ENCODE measurements at places on chromosomes 2 and 18.

DNA sequence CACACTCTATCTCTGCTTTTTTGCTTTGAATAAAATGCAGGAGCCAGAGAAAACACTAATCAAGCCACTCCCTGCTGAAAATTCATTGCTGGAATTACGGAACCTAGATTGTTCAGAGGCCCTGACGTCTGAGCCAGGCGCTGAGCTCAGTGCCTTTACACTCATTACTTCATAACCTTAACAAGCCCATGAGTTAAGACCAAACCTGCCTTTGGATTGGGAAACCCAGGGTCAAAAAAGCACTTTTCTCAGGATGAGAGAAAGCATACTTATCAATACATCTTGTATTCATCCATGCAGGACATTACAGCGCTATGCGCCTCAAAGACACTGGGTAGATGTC, 762 bp downstream of the INO80C start:
- DNase-seq = no peak

DNA sequence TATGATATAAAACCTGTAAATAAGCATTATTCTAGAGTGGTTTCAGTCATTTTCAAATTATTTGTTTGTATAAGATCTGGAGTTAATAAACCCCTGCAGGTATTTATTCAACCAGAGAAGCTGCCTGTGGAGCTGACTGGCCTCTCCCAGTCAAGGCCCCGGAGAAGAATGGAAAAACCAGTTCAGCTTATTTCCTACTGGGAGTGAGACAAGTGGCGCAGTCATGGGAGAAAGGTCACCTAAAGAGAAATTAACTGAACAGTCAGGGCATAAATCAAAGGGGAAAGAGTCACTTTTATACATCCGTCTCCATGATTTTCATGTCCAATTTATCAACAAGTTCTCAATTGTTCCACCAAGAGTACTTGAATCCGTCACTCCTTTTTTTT, 240.9 kb downstream of the RNF152 start:
- DNase-seq = no peak

DNA sequence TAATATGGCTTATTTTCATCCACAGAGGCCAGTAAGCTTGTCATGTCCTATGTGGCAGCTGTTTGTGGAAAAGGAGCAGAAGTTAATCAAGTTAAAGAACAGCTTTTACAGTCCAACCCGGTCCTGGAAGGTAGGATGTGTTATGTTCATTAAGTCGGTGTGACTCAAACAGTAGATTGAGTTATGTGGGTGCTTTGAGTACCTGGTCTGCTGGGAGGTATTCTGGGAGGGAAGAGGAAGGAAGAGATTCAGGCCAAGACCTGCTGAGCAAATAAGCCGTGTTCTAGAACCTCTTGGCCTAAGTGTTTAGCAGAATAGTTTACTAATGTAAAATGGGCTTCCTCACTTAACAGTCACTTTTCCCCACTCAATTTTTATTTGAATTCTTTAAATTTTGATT, 96.2 kb downstream of the MYO1B start:
- no peak for DNase-seq

GRCh38 chr2:25672494-25673299, 680 bp downstream of the DTNB start:
- DNase-seq = peak; percentile 82

- DNase-seq = no peak
Observed at GRCh38 chr2:81739966-81740365, 1435.4 kb upstream of the LRRTM1 start.

- no peak for DNase-seq
Observed at GRCh38 chr2:165283342-165283741, 44.1 kb downstream of the SCN2A start.

DNA sequence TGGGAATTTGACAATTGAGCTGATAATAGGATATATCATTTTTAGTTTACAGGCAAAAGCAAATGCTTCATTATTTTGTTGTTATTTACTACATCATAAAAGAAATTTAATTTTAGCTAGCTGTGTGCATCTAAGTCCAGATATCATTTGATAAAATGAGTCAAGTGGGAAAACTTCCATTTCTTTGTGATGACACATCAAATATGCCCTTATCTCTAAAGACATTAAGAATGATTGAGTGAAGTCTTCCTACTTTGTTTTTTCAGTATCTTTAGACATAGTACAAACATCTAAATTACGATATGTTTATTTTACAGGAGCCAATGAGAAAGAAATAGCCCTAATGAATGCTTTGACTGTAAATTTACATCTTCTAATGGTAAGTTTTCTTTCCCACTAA, 77.0 kb downstream of the KYNU start:
- DNase-seq = no peak

DNA sequence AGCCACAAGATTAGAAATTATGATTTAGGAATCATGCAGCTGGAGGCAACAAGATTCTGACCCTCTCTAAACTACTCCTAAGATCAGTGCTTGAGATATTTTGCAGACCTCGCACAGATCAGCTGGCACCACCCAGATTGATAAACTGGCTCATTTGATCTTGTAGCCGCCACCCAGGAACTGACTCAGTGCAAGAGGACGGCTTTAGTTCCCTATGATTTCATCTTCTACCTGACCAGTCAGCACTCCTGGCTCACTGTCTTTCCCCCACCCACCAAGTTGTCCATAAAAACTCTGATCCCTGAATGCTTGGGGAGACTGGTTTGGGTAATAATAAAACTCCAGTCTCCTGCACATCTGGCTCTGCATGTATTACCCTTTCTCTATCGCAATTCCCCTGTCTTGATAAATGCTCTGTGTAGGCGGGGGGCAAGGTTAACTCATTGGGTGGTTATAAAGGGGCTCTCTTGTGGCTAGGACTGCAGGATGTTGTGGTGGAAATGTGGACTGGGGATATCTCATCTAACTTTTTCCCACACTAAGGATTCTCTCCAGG, 96.1 kb downstream of the ARL6IP6 start:
- no peak for DNase-seq

DNA sequence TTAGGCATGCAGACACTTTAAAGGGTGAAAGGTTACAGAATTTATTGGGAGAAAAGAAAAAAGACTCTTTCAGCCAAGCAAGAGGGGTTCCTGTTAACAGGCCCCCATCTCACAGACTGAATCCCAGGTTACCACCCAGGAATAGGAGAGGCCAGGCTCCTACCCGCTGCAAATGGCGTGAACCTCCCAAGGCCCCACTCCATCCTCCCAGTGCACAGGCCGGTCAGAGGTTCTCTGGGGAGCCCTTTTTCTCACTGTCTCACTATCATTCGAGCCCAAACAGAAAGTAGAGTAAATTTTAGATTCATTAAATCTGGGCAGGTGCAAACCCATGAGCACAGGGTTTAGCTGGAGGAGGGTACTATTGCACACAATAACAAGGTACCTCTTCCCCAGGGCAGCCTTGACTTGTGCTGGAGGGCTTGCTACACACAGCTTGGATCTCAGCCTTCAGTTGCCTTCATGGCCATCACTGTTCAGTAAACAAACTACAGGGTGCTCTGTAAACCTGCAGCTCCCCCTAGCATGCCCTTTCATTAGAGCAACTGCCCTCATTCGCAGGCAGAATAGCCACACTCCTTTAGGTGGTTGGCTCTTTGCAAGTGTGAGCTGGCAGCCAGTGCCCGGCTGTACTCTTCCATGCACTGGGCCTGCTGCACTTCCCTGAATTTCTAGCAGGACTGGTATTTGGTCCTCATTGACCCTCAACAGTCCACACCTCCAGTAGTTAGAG, 7.3 kb upstream of the PLEK start:
- DNase-seq = peak; percentile 20

DNA sequence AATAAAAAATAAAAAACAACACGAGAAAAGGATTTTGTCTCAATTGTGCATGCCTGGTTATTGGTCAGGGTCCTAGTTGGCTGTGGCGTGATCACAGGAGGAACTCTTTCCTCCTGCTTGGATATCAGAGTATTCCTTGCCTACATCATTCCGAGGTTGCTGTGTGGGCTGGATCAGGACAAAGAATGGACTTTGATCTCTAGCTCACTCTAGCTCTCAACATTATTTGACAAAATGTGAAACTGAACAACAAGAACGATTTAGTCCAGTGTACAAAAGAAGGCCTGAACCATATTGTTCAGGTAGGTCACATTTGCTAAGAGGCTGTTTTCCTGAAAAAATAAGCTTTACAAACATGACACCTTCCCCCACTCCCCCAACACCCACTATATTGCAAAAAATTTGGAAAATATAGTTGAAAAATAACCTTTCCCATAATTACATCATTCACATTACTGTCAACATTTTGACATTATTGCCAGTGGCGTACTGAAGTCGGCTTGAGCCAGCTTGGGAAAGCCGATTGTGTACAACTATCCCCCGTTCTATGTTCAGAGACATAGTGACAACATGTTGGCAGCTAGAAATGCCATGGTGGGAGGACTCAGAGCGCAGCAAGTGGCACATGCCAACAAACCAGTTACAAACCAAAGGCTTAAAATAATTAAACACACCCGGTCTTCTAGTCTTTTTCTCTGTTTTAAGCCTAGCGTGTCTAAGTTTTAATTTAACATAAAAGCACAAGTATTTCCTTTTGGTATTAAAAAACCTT, 179.0 kb downstream of the LPIN1 start:
- DNase-seq = no peak

GRCh38 chr2:64992990-64993389, 3.8 kb downstream of the SLC1A4 start:
- no peak for DNase-seq

- DNase-seq = no peak
Observed at GRCh38 chr18:13165636-13166423, 52.7 kb upstream of the LDLRAD4 start.

- DNase-seq = no peak
Observed at GRCh38 chr2:40480596-40480995, 28.7 kb upstream of the SLC8A1 start.

GRCh38 chr18:43883886-43884285, 606.6 kb upstream of the SYT4 start:
- DNase-seq = no peak

- DNase-seq = no peak
Observed at GRCh38 chr2:204249437-204249836, 295.8 kb upstream of the PARD3B start.

Measured in eye (tissue), 1 donor.